CMK (cell line): ENCODE measurements at places on chromosomes 4 and X.

DNA sequence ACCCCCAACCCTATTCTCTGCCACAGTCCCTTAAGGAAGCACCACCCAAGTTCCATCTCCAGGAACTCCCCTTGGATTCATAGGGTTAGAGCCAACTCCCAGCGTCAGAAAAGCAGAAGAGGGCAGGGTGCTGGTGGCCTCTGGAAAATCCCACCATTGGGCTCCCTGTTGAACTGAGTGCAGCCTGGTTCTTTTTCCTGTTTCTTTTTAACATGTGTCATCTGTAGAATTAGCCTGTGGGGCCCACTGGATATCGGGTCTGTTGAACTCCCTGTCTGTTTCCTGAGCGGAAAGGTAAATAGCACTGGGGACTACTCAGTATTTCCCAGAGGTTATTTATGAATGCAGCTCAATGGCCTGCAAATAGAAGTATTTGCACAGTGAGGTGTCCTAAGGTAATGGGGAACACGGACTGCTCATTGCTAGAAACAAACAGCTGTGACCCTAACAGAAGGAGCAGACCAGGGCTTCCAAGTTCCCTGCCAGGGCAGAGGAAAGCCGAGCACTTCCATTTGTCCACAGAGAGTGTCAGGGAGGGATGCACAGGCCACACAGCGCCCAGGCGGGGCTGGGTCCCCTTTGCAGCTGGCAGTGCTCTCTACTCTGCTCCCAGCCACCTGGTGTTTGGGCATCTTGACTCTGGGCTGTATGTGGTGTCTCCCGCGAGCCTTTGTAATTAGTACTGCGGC, 102.6 kb downstream of the FHDC1 start:
- DNase-seq: no peak

- DNase-seq: no peak
Measured at GRCh38 chr4:14874990-14875389, 127.3 kb upstream of the CPEB2 start.

GRCh38 chr4:52982946-52983340, 120.8 kb downstream of the RASL11B start:
- DNase-seq: no peak

GRCh38 chr4:63563288-63564014, 845.8 kb downstream of the TECRL start:
- DNase-seq: no peak

DNA sequence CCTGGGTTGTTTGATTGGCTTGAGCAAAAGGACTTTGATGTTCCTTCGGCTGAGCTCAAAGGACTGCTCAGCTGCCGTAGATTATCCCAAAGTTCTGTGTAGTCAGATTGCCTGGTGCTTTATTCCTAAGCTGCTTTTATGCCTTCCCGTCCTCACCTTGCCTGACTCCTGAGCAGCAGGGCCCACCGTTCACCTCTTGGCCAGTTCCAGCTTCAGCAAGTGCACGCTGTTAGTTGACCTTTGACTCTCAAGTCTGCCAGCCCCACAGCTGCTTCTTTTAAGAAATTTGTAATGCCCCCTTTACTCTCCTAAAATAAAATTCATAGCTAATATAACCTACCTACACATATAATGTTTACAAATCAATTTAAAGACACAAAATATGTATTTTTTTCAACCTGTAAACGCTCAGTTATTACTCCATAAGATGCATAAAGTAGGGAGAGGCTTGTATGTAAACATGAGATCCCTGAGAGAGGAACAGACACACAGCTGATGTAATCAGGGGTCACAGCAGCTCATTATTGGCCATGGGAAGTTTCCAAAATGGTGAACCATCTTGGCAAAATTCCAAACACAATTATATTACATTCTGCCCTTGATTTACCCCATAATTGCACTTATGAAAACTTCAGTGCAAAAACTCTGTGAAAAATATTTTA, 28.6 kb downstream of the UCHL1 start:
- no peak for DNase-seq

- no peak for DNase-seq
Measured at GRCh38 chrX:20454117-20454516, 187.4 kb upstream of the RPS6KA3 start.

GRCh38 chr4:15110120-15110571, 107.9 kb downstream of the CPEB2 start:
- DNase-seq: no peak

DNA sequence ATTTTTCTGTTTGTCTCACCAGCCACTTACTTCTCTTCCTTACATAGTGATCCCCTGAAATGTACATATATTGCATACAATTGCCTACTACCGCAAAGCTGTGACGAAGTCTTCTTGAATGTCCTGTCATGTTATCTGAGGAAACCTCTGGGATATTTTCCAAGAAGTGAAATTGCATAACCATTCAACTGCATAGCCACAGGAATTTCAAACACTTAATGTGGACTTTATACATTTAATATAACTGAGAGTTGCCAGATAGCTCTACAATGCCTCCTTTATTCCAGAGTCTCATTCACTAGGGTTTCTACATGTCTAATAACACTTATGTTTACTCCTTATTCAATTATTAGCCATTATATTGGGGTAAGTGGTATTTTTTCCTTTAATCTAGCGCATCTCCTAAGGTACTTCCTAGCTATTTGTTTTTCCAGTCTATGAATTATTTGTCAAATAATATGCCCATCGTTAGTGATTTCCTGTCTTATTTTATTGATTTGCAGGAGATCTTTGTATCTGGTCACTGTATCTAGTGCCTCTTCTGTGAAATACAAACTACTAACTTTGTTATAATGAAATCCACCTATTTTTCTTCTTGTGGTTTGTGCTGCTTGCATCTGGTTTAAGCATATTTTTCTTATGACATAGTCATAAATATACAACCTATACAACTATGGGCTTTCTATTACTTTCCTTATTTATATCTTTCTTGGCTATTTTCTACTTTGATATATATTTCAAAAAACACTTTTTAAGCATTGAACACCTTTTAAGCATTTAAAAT, 69.2 kb upstream of the GRID2 start:
- no peak for DNase-seq

GRCh38 chr4:104966349-104967033, 180.2 kb upstream of the TET2 start:
- DNase-seq: no peak

DNA sequence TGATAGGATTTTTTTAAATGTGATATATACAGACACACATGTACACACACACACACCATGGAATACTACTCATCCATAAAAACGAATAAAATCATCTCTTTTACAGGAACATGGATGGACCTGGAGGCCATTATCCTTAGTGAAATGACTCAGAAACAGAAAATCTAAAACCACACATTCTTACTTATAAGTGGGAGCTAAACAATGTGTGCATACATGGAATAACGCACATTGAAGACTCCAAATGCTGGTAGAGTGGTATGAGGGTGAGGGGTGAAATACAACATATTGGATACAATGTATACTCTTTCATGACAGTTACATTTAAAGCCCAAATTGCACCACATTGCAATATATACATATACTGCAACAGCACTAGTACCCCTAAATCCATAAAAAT, 120.2 kb upstream of the ADGRL3 start:
- DNase-seq: no peak

- no peak for DNase-seq
Measured at GRCh38 chr4:54819034-54819433, 161.3 kb downstream of the KIT start.

- no peak for DNase-seq
Measured at GRCh38 chr4:98608356-98608755, 50.1 kb downstream of the TSPAN5 start.

- no peak for DNase-seq
Measured at GRCh38 chr4:117661091-117662072, 372.9 kb upstream of the NDST3 start.

- DNase-seq: no peak
Measured at GRCh38 chrX:77426811-77427210, 20.4 kb upstream of the FGF16 start.

DNA sequence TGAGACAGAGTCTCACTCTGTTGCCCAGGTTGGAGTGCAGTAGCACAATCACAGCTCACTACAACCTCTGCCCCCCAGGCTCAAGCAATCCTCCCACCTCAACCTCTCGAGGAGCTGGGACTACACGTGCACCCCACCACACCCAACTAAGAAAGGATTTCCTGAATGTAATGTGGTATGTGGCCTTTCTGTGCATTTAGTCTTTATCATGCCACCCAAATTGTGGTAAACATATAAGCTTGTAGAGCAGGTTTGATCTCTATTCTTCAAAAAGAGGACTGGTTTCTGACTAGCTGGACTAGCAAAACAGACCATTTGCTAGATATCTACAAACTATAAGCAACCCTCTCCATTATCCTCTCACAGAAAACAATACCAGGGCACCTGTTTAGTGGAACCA, 33.6 kb downstream of the ELOVL6 start:
- DNase-seq: no peak
